Activated CD8-positive, alpha-beta memory T cell treated with anti-CD3 and anti-CD28 coated beads, Interleukin-2, amount 10 ng/mL, durations not matched to agents 7 days and 5 days (primary cell): ENCODE measurements at places on chromosomes 7 and 10.

- DNase-seq: no peak
Observed at GRCh38 chr7:16652888-16653287, 6.9 kb downstream of the BZW2 start.

- no peak for DNase-seq
Observed at GRCh38 chr7:99331002-99331401, 5.3 kb downstream of the ARPC1A start.

GRCh38 chr7:46747869-46748576, 827.0 kb upstream of the IGFBP3 start:
- DNase-seq: no peak

- no peak for DNase-seq
Observed at GRCh38 chr7:105365541-105366534, 22.9 kb downstream of the SRPK2 start.

DNA sequence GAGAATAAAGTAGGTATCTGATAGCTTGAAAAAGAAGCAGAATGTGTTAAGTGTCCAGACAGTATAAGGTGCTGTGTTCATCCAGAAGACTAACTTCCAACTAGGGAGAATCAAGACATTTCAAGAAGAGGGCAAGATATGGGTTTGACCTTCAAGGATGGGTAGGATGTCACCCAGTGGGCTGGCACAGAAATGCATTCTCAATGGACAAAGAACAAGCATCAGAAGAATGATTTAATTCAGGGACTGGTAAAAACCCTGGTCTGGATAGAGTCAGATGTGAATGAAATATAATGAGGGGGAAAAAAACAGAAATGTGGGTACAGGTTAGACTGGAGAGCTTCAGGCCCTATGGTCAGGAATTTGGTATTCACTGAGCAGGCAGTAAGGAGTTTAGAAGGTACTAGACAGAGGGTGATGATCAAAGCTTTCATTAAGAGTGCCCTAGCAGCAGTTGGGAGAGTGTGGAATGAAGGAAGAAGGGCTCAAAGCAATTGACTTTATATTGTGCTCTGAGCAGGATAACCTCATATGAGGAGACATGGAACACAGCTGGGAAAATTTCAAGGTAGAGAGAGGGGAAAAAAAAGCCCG, 180.7 kb upstream of the ANK3 start:
- no peak for DNase-seq

GRCh38 chr10:93755443-93756116, 2.2 kb upstream of the LGI1 start:
- DNase-seq: no peak

GRCh38 chr10:117135026-117135372, 3.1 kb downstream of the VAX1 start:
- no peak for DNase-seq

GRCh38 chr10:92627845-92628480, 35.0 kb downstream of the KIF11 start:
- no peak for DNase-seq

DNA sequence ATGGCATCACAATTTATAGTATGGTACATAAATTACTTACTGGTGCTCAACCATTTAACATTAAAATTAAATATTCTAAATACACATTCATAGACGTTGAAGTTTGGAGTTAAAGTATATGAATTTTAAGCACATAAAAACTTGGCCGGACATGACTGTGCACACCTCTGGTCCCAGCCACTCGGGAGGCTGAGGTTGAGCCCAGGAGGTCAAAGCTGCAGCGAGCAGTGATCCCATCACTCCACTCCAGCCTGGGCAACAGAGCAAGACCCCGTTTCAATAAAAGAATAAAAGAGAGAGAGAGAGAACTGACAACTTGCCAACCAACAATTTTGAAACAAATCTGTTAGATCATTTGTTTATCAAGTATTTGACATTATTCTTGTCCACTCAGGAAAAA, 943.3 kb upstream of the KCND2 start:
- no peak for DNase-seq

- DNase-seq: no peak
Observed at GRCh38 chr7:16926861-16927260, 45.1 kb upstream of the AGR3 start.

GRCh38 chr7:103119791-103120291, 29.1 kb downstream of the NAPEPLD start:
- DNase-seq: no peak

DNA sequence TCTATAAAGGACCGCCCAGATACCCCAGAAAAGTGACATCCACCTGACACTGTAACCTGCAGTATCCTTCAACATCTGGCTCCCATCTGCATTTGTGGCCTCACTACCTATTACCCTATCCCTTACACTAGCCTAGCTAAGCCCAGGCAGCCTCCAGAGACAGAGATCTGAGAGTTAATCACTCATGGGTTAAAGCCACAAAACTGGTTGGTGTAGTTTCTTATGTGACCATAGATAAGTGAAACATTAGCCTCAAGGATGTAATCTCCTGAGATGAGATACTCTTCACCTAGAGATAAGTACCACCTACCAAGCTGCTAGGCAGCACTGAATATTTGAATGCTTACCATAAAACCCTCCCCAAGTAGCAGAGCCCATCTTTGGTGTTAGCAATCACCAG, 35.4 kb downstream of the CTTNBP2 start:
- no peak for DNase-seq

- DNase-seq: no peak
Observed at GRCh38 chr7:99653754-99654153, 26.0 kb downstream of the CYP3A5 start.

- DNase-seq: no peak
Observed at GRCh38 chr10:97065128-97065527, 120.6 kb downstream of the SLIT1 start.

- DNase-seq: peak; percentile 65
Observed at GRCh38 chr7:155590215-155591018, 44.1 kb upstream of the CNPY1 start.

GRCh38 chr10:80272793-80273522, 16.5 kb downstream of the MAT1A start:
- no peak for DNase-seq

DNA sequence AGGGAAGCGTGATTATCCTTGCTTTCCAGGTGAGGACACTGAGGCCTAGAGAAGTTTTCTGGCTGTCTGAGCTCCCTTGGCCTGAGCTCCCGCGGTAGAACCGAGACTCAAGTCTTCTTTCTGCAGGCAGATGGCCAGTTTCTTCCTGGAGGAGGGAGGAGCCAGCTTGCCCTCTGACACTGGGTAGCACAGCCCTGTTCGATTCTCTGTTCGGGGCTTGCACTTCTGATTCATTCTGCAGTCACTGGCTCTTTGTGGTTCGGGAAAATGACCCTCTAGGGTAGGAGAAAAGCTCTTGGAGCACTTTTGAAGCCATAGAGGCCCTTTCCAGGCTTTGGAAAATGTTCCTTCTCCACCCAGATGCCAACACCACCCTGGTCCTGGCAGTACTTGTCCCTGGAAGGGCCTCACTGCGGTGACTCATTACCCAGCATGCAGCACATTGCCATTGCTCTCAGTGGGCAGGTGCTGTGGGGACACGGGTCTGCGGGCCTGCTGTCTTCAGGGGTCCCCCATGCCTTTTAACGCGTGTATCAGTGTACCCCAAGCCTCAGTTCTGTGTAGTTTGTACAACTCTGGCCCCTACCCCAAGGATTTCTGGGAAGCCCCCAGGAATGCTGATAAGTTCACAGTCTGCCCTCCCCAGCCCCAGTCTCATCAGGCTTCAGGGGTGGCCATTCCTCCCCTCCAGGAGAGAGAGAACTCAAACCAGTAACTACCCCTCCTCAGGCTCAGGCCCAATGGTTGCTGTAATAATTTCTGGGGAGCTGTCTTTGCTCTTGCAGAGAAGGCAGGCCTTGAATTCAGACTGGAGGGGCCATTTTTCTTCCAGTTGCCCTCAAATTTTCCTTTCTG, 11.9 kb downstream of the CHST3 start:
- DNase-seq: no peak

DNA sequence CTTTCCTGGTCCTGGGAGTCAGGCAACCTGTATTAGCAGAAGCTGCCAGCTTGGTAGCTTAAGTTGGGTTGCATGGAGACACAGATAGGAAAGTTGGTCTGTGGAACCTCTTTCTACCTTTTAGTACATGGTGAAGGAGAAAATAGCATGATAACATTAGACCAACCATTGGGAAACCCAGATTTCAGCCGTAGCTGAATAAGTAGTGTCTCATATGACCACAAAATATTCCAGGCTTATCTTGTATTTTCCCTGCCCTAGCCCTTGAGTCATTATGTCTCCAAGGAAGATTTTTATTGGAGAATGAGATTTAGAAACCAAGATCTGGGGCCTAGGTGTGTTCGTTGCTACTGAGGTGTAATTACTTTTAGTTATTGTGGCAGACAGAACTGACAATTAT, 67.2 kb downstream of the CCSER2 start:
- DNase-seq: no peak

GRCh38 chr7:68756986-68757495, 841.2 kb upstream of the AUTS2 start:
- no peak for DNase-seq

DNA sequence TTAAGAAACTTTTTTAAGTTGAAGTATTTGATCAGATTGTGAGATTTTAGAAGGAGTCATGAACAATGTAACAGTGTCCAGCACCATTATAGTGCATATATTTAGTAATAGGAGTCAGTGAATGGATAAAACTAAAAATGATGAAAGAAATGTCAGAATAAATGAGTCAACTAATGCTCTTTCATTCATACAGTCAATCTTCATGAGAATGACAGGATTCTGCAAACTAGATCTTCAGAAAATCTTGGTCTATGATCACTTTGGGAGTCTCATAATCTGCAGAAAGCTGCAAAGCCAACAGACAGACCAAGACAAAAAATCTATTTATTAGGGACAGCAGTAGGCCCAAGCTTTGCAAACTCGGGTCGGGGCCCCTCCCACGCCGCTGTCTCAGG, 710 bp downstream of the RNLS start:
- no peak for DNase-seq

DNA sequence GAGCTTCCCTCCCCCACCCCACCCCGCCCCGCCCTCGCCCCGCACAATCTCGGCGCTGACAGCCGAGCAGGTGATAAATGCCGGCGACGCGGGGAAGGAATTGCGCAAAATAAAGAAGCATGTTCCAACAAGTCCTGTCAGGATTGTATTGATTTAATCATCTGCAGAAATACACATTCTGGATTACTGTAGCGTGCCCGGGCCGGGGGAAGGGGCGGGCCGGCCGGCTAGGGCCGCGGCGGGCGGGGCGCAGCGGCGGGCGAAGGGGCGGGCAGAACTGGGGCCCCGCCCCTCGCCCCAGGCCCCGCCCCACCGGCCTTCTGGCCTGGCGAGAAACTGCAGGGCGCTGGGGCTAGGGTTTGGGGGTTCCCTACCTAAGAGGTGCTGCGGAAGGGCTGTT, 88.9 kb upstream of the PAX2 start:
- DNase-seq: no peak

DNA sequence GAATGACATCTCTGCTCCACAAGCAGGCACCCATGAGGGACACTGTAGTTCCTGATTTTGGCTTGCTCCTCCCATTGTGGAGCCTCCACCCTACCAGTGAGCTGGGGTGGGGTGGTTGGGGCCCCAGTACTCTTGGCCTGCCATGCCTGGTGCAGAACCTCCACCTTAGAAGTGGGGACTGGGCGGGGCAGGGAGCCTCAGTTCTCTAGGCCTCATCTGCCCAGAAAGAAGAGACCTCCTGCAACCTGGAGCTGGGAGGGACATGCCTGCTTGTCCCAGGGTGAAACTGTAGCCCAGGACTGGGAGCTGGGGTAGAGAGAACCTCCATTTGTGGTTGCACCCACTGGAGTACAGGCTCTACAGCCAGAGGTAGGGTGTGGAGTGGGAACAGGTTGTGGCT, 14.4 kb downstream of the RAMP3 start:
- DNase-seq: no peak

DNA sequence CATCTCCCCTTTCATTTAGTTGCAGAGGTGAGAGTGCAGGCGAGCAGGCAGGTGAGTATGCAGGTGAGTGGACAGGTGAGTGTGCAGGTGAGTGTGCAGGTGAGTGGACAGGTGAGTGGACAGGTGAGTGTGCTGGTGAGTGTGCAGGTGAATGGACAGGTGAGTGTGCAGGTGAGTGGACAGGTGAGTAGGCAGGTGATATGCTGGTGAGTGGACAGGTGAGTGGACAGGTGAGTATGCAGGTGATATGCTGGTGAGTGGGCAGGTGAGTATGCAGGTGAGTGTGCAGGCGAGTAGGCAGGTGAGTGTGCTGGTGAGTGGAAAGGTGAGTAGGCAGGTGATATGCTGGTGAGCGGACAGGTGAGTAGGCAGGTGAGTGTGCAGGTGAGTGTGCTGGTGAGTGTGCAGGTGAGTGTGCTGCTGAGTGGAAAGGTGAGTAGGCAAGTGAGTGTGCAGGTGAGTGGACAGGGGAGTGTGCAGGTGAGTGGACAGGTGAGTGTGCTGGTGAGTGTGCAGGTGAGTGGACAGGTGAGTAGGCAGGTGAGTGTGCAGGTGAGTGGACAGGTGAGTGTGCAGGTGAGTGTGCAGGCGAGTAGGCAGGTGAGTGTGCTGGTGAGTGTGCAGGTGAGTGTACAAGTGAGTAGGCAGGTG, 165.6 kb downstream of the ADARB2 start:
- DNase-seq: no peak

GRCh38 chr10:51302316-51302715, 228.0 kb downstream of the PRKG1 start:
- no peak for DNase-seq

DNA sequence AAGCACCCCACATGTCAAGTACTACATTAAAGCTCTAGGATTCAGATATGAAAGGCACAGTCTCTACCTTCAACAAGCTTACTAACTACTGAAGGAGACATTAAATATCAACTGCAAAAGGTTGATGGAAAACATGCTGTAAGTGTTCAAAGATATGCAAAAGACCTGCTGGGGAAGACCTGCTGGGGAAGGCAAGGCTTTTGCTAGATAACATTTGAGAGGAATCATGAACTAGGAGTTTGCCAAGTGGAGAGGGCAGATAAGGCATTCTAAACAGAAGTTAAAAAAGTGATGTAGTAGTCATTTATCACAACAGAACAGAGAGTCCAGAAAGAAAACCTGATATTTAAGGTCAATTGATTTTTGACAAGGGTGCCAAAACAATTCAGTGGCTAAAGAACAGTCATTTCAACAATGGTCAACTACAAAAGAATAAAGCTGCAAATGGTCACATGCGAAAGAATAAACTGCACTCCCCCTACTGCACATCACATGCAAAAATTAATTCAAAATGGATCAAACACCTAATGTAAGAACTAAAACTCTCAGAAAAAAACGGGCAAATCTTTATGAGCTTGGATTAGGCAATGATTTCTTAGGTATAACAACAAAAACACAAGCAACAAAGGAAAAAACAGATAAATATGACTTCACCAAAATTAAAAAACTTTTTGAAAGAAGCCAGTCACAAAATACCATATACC, 23.0 kb upstream of the MSS51 start:
- DNase-seq: no peak

- no peak for DNase-seq
Observed at GRCh38 chr7:139731802-139732470, 45.9 kb downstream of the HIPK2 start.

- DNase-seq: no peak
Observed at GRCh38 chr10:71708897-71709882, 10.4 kb downstream of the C10orf105 start.

- DNase-seq: no peak
Observed at GRCh38 chr7:89001306-89001705, 205.8 kb upstream of the TEX47 start.
